Ovary (tissue), 10 donors: ENCODE measurements at places on chromosomes 3 and 15.

GRCh38 chr3:143207338-143207961 lies 87.9 kb downstream of the CHST2 start:
- no peak for DNase-seq

GRCh38 chr3:61094608-61095007 lies 156.6 kb downstream of the FHIT start:
- no peak for DNase-seq

DNA sequence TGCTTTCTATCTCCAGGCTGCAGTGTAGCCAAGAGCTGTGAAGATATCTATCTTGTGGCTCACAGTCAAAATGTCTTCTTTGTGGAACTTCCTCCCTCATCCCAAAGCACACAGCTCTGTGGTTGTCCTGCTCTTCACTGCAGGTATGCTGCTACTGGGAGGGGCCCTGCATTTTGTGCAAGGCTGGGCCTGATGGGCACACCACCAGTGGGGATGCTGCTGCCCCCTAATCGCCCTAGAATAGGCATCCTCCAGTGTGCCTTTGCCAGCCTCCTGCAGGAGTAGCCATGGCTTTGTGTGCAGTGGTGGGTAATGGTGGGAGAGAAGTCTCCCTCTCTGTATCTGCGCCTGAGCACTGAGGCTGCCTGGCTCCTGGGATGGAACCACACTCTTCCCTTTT lies 297.3 kb downstream of the DOCK3 start:
- DNase-seq = no peak

DNA sequence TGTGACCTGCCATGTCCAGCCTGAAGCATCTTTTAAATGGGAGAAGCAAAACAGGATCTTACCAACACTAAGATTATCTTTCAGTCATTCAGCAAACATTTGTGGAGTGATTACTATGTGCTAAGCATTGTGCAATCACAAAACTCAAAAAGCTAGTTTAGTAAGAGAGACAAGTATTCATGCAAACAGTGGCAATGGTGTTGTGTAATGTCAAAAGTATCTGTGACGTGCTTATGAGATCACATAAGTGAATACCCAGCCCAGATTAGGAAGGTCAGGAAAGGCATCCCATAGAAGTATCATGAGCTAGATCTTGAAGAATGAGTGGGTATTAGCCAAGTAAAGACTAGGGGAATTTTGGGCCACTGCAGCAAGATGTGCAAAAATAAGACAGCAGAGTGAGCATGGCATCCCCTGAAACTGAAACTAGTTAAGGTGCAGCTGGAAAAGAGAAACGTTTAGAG lies 32.1 kb downstream of the SEC62 start:
- no peak for DNase-seq

DNA sequence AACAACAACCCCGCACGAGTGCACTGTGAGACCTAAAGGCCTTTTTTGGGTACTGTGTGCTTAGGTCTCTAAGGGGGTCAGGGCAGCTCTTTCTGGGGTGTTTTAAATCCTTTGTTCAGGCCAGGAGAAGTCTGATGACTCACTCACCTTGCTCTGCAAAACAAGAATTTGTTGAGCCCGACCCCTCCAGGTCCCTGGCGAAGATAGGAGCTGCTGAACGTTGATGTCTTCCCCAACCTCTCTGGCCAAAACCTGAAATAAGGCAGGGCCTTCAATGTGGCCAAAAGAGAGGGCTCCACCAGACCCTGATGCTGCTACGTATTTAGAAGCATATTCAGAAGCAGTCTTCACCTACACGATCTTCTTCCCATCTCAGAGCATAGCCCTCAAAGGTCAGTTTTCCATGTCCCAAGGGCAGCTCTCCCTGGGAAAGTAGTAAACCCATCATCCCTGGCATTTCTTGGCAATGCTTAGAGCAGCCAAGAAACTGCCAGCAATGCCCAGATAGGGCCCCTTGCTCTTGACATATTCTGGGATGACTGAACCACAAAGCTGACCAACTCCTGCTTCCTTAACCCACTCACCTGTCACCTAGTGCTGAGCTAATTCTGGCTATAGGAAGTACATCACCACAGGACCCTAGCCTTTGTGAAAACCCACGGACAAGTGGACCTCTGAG lies 27.1 kb downstream of the CCDC13 start:
- DNase-seq = no peak

- DNase-seq = no peak
These were observed 120.2 kb upstream of the LIPC start for GRCh38 chr15:58311556-58311955.

DNA sequence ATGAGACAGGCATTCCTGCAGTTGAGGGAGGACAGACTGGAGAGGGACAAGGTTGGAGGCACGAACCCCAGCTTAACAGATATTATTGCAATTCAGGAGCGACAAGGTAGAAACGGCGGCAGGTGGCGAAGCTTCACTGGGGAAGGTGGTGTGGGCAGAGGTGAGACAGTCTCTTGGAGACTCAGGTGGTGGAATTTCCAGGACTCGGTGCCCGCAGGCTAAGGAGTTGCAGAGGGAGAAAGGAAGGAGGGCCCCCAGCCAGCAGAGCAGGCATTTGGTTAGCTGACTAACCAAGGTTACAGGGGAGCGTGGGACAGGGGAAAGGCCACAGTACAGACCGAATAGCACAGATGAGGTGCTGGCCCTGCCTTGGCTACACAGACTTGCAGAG lies 3.0 kb downstream of the FAM174B start:
- DNase-seq = no peak
